Upper lobe of left lung (tissue), 6 donors: ENCODE measurements at places on chromosomes 1 and 21. TPM values are rescaled to one million over a fixed set of nuclear protein-coding genes. Genes with fewer than 3 reads are reported as not detected.

DNA sequence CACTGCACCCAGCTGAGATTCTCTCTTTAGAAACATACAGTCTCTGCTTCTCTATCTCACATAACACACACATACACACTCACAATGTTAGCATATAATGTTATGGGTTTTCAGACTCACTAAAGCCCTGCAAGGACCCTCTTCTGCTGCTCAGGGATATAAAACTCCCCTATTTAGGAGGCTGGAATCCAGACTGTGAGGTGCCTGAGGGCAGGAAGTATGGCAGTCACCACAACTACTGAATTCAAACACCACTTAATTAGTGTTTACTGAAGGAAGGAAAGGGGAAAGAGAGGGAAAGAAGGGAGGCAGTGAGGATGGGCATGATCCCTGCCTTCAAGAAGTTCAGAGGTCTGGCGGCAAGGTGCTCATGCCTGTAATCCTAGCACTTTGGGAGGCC lies 7.8 kb upstream of the CDK18 start:
- no peak for DNase-seq

Gene MRPL9
- total RNA-seq = 27.6 TPM

DNA sequence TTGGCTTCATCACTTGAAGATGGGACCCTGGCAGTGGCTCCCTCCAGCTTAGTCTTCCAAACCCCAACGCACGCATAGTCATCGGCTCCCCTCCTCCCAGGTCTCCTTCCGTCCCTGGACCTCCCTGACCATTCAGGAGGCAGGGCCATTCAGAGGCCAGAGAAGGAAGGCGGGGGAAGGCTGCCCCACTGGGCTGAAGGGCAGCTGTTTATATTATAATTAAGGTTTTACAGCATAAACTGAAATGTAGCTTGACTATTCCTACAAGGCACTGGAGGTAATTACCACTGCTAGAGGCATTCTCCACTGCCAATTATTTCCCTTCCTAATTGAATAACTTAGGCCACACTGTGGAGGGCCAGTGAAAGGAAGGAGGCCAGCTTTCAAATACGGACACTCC lies 170.6 kb upstream of the PROX1 start:
- no peak for DNase-seq

DNA sequence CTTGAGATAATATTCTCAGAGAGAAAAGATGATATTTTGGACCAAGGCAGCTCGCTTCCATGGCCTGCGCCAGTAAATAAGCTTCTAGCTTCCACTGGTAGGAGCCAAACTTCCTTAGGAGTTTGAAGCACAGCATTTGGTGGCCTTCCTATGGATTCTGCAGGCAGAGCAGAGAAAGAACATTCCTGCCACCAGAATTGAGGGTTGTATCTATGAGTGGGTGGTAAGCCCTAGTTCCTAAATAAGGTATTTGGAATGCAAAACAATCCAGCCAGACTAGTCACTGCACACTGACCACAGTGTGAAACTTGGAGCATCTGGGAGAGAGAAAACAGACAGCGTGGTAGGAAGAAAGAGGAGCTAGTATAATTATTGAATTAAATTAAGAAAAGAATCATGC lies 54.1 kb upstream of the BCAR3 start:
- DNase-seq = no peak

- no peak for DNase-seq
Observed at GRCh38 chr1:58780411-58780810, 3.4 kb downstream of the JUN start.

GRCh38 chr1:11806307-11806936 lies 431 bp downstream of the CLCN6 start:
- peak; percentile 87 for DNase-seq

Gene LCE1D
- total RNA-seq = not detected

DNA sequence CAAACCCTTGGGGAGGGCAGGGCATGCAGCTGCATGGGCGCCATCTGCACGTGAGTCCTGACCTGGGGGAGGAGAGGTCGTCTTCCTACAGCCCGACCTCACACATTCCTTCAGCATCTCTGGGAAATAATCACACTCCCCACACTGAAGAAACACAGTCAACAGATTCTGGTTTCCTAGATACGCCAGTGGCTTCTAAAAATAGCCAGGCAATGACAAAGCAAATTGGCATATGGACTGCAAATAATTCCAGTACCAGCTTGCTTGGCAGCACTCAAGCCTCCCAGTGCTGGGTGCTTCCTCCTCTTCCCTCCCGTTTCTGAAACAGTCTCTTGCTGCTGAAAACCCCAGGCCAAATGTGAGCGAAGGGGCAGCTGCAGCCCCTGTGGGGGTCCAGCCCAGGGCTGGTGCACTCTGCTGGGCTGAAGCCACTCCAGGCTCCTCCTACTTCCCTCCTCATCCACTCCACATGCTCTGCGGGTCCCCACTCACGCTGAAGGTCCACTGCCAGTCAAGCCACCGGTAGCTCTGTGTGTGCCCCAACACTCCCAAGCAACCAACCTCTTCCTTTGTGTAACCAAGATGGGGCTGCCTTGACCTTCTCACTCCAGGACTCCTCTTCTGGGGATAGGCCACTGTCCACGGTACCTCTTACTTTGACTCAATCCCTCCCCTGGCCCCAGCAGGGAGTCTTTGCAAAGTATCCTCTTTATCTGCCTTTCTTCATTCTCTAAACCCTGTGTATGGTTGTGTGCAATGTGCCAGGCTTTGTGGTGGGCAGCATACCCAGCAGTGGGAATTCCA lies 69.0 kb downstream of the KCND3 start:
- peak; percentile 50 for DNase-seq

Gene SSU72
- total RNA-seq = 153 TPM

- no peak for DNase-seq
Observed at GRCh38 chr1:53460211-53460634, 1.0 kb downstream of the DMRTB1 start.

Gene FAM43B
- not detected for total RNA-seq

DNA sequence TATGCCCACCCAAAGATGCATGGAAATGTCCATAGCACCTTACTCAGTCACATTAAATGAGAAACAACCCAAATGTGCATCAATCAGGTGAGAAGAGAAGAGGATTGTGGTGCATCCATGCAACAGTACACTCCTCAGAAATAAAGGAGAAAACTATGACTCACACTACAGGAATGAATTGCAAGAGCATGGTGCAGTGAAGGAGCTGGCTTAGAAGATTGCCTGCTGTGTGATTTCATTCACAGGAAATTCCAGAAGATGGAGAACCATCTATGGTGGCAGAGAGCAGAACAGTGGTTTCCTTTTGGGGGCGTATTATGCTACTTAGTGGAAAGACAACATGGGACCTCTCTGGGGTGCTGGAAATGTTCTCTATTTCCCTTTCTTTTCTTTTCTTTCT lies 278.6 kb upstream of the AJAP1 start:
- DNase-seq = no peak

Gene RUNX3
- total RNA-seq = 10.5 TPM

GRCh38 chr1:41900603-41901444 lies 17.9 kb downstream of the HIVEP3 start:
- DNase-seq = no peak

GRCh38 chr1:21518774-21519455 lies 9.7 kb downstream of the ALPL start:
- peak; percentile 60 for DNase-seq

- DNase-seq = no peak
Observed at GRCh38 chr1:17342014-17342441, 30.0 kb upstream of the PADI6 start.

DNA sequence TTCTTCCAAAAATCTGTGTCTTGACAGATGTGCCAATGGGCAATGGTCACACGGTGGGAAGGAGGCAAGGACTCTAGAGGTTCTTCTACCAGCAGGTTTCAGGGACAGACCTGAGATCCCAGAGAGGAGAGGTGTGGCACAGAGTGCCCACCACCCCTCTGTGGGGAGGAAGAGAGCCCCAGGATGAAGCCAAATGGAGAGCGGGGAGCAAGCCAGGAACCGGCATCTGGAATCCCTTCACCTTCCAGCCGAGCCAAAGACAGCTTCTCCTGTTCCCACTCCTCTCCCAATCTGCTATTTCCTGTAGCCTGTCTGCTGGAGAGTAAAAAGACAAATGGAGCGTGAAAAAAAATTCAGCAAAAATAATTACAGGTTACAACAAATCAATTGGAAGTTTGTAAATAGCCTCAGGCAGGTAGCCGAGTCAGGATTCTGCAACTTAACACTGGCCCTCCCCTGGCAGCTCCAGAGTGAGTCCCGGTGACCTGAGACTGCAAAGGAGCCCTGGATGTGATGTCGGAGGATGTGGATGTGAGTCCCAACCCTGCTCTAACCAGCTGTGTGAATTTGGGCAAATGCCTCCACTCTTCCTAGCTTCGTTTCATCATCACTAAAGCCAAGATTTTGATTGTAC lies 45.4 kb upstream of the LRRN2 start:
- DNase-seq = no peak

DNA sequence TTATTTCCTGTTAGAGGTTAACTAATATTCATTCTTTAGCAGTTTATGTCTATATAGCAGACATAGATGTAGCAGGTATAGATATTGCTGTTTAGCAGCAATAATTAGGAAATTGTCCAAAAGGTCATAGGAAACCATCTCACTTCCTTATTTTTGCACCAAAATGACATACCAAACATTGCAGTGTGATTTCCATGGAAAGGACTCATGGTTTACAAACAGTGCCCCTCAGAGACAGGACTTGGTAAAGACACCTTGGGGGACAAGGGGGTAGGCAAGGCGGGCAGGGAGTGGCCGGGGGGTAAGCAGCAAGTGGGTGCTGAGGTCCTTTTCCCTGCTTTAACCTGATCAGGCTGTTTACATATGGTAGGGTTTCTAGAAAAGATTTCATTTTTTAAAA lies 30.5 kb downstream of the BATF3 start:
- DNase-seq = no peak

DNA sequence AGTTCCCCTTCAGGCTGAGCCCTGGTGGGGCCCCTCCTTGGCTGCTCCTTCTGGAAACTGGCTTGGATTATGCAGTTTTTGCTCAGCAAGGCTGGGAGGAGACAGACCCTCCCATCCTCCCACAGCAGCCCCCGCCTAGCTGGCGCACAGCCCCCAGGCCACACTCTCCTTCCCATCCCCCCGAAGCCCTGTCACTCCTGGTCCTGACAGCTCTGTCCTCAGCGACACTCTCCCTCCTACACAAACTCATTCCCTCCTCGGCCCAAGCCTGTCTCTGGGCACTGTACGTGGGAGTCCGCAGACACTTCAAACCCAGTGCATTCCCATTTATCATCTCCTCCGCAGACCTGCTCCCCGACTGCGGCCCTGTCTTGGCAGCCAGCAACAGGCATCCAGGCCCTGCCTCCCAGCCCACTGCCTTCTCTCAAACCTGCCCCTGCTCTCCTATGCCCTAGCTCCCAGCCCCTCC lies 25.0 kb upstream of the EPHB2 start:
- DNase-seq = peak; percentile 45

DNA sequence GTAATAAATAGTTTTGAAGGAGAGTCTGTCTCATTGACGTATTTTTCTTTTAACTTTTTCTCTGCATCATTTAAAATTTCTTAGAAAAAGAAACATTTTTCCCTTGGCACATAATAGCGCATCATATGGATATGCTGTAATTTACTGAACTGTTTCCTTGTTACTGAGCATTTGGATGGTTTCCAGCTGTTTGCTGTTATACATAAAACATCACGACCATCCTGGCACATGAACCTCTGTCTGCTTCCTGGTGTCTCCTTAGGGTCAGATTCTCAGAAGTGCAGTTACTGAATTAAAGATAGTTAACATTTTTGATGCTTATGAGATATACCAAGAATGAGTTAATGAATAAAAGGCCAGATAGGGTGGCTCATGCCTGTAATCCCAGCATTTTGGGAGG lies 67.2 kb downstream of the BACE2 start:
- no peak for DNase-seq

DNA sequence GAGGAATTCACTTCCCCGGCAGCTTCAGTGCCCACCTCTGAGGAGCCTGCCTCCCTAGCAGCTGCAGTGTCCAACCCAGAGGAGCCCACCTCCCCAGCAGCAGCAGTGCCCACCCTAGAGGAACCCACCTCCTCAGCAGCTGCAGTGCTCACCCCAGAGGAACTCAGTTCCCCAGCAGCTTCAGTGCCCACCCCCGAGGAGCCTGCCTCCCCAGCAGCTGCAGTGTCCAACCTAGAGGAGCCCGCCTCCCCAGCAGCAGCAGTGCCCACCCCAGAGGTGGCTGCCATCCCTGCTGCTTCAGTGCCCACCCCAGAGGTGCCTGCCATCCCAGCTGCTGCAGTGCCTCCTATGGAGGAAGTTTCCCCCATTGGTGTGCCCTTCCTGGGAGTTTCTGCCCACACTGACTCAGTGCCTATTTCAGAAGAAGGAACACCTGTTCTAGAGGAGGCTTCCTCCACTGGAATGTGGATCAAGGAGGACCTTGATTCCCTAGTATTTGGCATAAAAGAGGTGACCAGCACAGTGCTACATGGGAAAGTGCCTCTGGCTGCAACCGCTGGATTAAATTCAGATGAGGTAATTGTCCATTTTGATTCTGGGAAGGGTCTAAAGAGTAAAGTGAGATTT lies 77.4 kb upstream of the BMP8A start:
- peak; percentile 44 for DNase-seq

DNA sequence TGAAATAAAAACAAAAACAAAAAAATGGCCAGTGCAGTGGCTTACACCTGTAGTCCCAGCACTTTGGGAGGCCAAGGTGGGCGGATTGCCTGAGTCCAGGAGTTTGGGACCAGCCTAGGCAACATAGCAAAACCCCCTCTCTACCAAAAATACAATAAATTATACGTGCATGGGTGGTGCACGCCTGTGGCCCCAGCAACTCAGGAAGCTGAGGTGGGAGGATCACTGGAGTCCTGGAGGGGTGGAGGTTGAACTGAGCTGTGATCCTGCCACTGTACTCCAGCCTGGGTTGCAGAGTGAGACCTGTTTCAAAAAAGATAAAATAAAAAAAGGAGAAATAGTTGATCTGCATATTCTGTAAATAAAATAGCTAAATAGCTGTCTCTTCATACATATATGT lies 41.2 kb downstream of the HS2ST1 start:
- no peak for DNase-seq

- no peak for DNase-seq
Observed at GRCh38 chr1:64829411-64830029, 84.6 kb downstream of the RAVER2 start.

Gene RAB25
- 123 TPM for total RNA-seq
